ENCODE measurements at places on chromosomes 5 and 9.

DNA sequence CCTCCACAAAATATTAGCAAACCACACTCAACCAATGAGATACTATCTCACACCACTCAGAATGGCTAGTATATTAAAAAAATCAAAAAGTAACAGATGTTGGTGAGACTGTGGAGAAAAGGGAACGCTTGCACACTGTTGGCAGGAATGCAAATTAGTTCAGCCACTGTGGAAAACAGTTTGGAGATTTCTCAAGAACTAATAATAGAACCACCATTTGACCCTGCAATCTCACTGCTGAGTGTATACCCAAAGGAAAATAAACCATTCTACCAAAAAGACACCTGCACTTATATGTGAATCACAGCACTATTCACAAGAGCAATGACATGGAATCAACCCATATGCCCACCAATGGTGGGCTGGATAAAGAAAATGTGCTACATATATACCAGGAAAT is 393.5 kb downstream of the PDE4D start:
- DNase-seq: no peak

- DNase-seq: no peak
Observed at GRCh38 chr5:1380011-1380817, 35.3 kb upstream of the CLPTM1L start.

- DNase-seq: no peak
Observed at GRCh38 chr5:97627272-97627671, 444.2 kb upstream of the RIOK2 start.

GRCh38 chr5:106127341-106127781 is 1543.4 kb downstream of the EFNA5 start:
- no peak for DNase-seq

DNA sequence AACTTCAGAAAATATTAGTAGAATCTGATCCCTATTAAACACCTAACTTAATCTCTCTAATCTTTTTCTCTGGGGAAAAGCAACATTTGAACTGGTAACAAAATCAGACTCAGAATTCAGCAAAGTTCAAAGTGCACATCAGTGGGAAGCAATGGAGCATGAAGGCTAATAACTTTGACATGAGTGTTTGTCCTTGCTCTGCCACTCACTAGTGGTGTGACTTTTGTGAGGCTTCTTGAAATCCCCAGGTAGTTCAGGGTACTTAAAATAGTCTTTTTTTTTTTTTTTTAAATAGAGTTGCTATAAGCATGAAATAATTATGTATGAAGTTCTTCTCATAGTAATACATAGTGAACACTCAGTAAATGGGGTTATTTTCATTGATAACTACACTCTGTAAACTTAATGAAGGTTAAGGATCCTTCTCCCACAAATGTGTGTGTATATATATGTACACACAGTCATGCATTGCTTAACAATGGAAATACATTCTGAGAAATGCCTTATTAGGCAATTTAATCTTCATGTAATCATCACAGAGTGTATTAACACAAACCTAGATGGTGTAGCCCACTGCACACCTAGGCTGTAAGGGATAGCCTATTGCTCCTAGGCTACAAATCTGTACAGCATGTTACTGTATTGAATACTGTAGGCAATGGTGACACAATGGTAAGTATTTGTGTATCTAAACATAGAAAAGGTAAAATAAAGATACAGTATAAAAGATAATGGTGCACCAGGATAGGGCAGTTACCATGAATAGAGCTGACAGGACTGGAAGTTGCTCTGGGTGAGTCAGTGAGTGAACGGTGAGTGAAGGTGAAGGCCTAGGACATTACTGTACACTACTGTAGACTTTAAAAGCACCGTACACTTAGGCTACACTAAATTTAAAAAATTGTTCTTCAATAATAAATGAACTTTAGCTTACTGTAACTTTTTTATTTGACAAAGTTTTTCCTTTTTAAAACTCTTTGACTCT is 73.3 kb upstream of the HMHB1 start:
- no peak for DNase-seq

GRCh38 chr5:107456281-107456715 is 214.4 kb downstream of the EFNA5 start:
- no peak for DNase-seq

- peak; percentile 74 for DNase-seq
Observed at GRCh38 chr5:139543423-139543991, 17.6 kb upstream of the UBE2D2 start.

GRCh38 chr9:98078895-98079294 is 22.4 kb downstream of the NANS start:
- no peak for DNase-seq

GRCh38 chr5:10573487-10574145 is 9.7 kb downstream of the ANKRD33B start:
- DNase-seq: no peak

GRCh38 chr5:45062044-45062443 is 253.3 kb downstream of the MRPS30 start:
- no peak for DNase-seq

DNA sequence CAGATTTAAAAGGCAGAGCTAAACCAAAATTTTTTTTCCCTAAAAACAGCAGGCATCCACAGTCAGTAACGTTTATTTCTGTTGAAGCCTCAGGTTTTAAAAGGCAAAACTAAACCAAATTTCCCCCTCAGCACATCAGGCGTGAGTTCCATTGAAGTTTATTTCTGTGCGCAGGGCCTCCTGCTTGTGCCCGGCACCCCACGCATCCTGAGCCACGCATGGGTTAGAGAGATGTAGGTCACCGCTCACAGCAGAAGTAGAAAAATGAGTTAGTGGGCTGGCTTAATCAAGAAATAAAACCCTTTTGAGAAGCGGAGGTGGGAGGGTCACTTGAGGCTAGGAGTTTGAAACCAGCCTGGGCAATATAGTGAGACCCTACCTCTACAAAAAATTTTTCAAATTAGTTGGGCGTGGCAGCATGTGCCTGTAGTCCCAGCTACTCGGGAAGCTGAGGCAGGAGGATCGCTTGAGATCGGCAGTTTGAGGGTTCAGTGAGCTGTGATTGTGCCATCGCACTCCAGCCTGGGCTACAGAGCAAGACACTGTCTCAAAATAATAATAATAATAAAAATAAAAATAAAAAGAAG is 75.6 kb upstream of the SPIN1 start:
- no peak for DNase-seq

- DNase-seq: no peak
Observed at GRCh38 chr5:114305402-114306207, 56.3 kb upstream of the KCNN2 start.

GRCh38 chr5:5178136-5178535 is 38.0 kb downstream of the ADAMTS16 start:
- DNase-seq: no peak

DNA sequence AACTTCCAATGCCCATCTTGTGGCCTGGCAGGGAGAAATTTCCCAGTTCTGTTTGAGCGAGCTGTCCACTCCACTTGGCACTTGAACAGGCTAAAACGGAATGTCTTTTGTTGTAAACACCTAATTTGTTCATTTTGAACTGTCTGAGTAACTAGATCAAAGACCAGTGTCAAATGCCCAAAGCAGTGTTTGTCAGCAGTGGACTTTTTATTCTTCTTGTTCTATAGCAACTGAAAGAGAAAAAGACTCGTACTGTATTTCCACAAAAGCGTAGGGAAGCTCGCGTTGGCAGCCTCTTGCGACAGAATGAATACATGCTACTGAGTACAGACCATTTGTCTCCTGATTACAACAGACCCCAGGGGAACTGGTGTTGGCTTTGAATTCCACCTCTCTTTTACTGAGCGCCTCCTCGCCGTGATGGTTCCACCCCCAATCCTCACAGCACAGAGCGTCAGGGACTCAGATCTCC is 601.8 kb upstream of the ZNF608 start:
- peak; percentile 29 for DNase-seq

- no peak for DNase-seq
Observed at GRCh38 chr5:37604290-37604689, 225.2 kb downstream of the WDR70 start.

- DNase-seq: no peak
Observed at GRCh38 chr5:16520841-16521240, 55.2 kb upstream of the ZNF622 start.

DNA sequence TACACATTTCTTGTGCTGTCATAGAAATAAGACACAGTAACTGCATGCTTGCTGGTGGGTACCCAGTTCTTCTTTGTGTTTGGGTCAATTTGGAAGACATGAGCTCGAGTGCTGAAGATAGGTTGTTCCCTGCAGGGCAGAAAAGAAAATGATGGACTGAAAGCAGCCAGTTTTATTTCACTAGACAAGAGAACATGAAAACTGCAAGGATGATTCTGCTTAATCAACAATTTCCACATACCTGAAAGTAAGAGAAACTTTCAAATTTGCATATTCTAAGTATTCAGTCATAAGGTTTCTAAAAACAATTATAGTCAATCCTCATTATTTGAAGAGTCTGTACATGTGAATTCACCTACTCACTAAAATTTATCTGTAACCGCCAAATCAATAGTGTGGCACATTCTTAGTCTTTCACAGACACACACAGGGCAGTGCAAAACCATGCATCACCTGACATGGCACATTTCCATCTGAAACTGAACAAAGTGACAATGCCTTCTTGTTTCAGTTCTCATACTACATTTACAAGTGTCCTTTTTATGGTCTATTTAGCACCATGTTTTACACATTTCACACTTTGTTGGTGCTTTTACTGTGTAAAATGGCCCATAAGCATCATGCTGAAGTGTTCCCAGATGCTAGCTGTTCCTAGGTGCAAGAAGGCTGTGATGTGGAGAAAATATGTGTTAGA is 56.9 kb downstream of the HOMER1 start:
- DNase-seq: no peak

DNA sequence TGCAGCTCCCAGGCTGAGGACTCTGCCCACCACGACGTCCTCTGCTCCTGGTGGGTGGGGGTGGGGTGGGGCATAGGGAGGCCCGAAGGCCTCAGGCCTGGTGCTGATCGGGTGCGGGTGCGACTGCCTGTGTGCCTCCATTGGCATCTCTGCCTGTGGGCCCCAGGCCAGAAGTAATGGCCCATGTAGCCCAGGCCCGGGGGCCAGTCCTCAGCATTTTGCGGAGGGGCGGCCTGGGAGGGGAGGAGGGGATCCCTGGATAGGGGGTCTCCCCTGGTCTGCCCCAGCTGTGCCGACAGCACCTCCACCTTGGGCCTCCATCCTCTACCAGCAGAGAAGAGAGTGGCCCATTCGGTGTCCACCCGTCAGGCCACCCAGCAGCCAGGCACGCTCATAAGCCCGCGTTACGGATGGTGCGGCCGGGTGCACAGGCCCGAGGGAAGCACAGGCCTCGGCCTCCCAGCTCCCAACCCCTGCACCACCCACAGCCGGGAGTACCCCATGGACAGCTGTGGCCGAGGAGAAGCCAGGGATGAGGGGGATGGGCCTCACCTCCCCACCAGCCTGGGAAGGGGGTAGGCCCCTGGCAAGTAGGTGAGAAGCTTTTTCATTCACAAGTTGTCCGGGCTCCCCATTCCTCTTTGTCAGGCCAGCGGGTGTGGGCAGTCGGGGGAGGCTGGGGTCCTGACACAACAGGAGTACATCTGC is 1.8 kb upstream of the NOTCH1 start:
- no peak for DNase-seq

GRCh38 chr9:131090025-131090787 is 6.1 kb upstream of the AIF1L start:
- DNase-seq: no peak

DNA sequence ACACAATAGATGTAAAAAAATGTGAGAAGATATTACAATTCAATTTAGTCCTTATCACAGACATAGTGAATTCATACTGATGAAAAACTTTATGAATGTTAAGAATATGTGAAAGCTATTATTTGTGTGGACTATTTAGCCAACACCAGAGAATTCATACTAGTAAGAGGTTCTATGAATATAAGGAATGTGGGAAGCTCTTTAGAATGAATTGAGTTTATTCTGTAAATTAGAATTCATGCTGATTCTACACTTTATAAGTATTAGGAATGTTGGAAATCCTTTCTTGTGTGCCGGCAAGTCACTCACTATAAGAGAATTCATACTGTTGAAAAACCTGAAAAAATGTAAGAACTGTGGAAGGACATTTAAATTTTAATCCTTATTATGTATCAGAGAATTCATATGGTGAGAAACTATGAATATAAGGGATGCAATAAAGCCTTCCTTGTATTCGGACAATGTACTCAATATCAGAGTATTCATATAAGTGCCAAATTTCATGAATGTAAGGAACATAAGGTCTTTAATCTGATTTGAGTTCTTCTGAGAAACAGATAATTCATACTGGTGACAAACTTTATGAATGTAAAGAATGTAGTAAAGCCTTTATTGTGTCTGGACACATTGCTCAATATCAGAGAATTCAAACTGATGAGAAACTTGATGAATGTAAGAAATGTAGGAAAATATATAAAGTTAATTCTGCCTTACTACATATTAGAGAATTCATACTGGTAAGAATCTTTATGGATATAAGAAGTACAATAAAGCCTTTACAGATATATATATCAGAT is 21.6 kb upstream of the PCDHA1 start:
- no peak for DNase-seq

GRCh38 chr5:138650196-138650595 is 75.0 kb upstream of the HSPA9 start:
- DNase-seq: no peak

- DNase-seq: no peak
Observed at GRCh38 chr9:69874301-69875060, 53.9 kb downstream of the CFAP95 start.

GRCh38 chr5:124516567-124516966 is 229.9 kb downstream of the ZNF608 start:
- no peak for DNase-seq

GRCh38 chr5:61275841-61276240 is 56.2 kb upstream of the ZSWIM6 start:
- peak; percentile 40 for DNase-seq

DNA sequence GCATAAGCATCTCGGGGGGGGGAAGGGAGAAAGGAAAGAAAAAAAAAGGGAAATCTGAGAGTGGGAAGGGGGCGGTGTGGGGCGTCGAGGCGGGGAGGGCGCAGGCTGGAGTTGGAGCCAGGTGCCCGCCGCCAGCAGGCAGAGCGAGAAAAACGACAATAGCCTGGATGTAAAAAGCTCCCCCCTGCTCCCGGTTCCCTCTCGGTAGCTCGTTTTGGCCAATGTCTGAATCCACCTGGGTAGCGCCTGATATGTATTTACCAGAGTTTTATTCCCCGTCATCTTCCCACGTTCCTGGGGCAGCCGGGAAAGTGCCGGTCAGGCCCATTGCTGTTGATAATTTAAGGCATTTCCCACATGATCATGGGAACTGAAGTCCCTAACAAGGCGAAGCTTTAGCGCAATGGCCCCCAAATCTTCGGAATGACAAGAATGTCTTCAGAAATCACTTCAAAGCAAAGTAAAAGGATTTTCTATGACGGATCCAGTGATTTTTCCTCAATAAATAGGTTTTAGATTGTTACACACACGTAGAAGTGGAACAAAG is 3.0 kb upstream of the OTP start:
- no peak for DNase-seq

GRCh38 chr9:89550346-89550927 is 52.5 kb upstream of the SEMA4D start:
- DNase-seq: no peak

DNA sequence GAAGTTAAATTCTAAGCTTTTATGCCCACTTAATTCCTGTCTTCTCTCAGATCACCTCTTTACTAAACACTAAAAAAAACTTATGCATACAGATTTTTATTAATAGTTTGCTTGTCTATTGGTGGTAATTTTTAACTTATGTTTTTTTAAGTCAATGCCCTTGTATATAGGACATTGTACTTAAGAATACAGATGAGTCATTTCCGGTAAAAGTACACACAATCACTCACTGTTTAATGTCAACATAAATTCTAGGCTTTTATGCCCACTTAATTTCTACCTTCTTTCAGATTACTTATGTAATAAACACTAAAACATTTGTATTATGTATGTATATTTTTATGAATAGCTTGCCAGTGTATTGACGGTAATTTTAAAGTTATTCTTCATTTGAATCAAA is 872.8 kb upstream of the CDH9 start:
- no peak for DNase-seq
